ENCODE measurements at places on chromosomes 4 and X.

DNA sequence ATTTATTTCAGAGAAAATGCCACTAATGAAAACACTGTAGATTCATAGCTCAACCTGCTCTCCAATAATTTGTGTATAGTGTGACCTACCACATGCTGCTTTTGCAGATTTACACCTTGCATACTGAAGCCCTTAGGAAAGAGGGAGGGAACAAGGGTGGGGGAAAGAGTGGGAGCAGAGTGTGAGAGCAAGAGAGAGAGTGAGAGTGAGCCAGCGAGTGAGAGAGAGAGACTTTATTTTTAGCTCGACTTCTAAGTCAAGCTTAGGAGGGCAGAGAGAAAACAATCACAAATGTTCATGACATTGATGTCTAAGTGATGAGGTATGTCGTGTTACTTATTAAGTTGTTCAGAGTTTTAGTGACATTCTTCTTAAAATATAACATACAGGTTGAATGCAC is 112.5 kb upstream of the HAND2 start:
- DNase-seq: no peak

GRCh38 chrX:77937291-77937690 is 26.8 kb downstream of the ATP7A start:
- DNase-seq: no peak

DNA sequence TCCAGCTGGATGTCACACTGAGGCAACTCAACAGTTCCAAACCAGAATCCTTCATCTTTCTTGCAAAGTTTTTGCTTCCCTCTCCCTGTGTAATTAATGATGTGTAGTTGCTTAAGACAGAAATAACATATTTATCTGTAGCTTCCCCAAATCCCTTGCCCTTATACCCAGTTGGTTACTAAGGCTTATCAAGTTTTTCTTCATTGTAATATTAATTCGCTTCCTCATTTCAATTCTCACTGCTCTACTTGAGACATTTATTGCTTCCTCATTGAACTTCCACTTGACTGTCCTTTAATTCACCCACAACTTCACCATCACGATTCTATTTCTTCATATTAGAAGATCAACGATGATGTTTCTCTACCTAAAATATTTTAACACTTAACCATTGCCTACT is 386.6 kb upstream of the CPEB2 start:
- no peak for DNase-seq

- DNase-seq: no peak
These were observed 255.0 kb upstream of the PITX2 start for GRCh38 chr4:110877778-110878370.

DNA sequence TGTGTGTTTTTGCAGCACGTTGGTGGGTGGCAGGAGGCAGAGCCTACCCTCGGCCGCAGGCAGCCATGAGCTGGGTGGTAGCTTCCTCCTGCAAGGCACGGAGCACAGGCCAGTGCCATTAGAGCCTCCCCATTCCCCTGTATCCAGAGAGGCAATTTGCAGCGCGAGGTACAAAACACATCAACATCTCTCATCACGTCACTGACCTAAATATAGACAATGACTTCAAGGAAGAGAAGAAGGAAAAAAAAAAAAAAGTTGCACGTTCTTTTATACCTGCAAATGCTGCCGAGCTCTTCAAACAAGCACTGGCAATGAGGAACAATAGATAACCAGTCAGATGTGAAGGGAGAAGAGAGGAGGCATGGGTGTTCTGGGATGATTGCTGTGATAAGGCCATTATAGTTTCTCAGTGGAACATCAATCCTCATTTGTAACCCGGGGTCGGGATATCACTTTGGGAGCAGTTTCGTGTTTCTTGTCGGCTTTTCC is 159.9 kb downstream of the MGST2 start:
- DNase-seq: no peak

- no peak for DNase-seq
These were observed 51.9 kb downstream of the NAA11 start for GRCh38 chr4:79273915-79274314.

- no peak for DNase-seq
These were observed 29.0 kb upstream of the CCNG2 start for GRCh38 chr4:77127837-77128621.

GRCh38 chr4:126242679-126243390 is 928.1 kb downstream of the FAT4 start:
- no peak for DNase-seq
